ENCODE measurements at places on chromosomes 5 and 9. TPM values are rescaled to one million over a fixed set of nuclear protein-coding genes. Genes with fewer than 3 reads are reported as not detected.

FAM153A gene
- not detected for total RNA-seq

DNA sequence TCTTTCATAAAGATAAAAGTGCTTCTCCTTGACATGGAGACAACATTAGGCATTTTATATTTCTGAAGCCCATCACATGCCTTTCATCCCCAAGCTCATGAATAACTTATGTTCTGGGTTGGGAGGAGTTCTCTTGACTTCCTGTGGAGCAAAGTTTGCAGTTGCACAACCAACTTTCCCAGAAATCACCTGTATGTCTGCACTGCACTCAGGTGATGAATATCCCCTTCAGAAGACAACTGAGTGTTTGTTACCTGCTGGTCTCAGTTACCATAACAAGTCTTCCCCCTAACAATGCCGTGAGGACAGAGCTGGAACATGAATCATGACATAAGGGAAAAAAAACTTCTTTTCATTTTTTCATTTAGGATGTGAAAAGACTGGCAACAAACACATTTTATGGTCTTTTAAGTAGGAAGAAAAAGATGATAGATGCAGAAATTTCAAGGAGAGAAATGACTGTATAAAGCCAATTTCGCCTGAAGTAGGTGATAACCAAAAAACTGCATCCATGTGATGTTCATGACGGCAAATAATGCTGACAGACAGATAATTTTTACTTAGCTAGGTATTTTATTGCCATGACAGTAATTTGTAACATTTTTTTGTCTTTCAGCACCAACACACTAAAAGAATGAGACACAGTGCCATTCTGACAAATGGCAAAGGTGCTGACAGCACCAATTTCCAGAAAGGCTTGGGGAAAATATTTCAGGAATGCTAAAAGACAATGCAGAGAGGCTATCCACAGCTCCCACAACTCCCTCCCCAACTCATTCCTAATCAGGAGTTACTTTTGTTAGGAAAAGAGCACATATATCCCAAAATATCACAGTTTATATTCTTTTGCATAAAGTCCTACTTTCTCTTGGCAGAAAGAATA is 656.3 kb downstream of the PRELID2 start:
- DNase-seq = peak; percentile 43

DNA sequence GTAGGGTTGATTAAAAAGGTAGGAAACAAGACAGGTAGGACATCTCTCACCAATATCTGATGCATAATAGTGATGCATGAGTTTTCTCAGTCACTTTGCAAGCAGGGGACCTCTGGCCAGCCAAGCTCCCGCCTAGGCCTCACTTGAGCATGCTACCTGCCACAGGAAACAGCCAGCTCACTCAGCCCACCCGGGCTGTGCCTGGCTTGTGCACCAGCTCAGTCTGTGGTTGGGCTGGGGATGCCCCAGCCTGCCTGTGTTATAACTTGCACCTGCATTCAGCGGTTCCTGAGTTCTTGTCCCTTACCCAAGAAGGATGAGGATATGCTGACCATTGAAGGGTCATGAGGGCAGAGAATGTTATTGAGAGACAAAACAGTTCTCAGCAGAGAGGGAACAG is 172.8 kb upstream of the PLCXD3 start:
- no peak for DNase-seq

- DNase-seq = no peak
Measured at GRCh38 chr5:53180538-53180937, 71.0 kb upstream of the MOCS2 start.

- DNase-seq = no peak
Measured at GRCh38 chr5:160174780-160175437, 54.4 kb upstream of the FABP6 start.

TRUB2 gene
- 27.7 TPM for total RNA-seq

- DNase-seq = no peak
Measured at GRCh38 chr9:127196826-127197145, 67.8 kb upstream of the GARNL3 start.

- no peak for DNase-seq
Measured at GRCh38 chr9:117486426-117486825, 71.6 kb upstream of the ASTN2 start.

DNA sequence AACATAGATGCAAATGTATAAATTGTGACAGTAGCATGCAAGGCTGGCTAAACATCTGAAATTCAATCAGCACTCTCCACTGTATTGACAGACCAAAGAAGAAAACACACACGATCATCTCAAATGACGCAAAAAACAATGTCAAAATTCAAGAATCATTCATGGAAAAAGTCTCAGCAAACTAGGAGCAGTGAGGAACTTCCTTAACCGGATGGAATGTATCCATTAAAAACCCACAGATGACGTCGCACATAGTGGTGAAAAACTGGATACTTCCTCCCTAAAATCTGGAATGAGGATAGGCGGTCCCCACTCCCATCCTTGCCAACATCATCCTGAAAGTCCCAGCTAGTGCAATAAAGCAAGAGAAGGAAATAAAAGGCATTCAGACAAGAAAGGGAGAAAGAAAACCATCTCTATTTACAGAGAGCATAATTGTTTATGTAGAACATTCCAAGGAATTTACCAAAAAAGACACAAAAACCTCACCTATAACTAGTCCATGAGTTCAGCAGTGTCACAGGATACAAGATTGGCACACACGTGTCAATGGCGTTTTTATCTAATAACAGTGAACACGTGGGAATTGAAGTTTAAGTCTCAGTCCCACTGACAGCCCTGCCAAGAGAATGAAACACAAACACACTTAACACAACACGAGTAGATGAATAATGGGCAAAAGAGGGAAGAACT is 14.1 kb upstream of the CEP72 start:
- DNase-seq = no peak

- DNase-seq = no peak
Measured at GRCh38 chr5:87307796-87308423, 40.2 kb downstream of the RASA1 start.

DNA sequence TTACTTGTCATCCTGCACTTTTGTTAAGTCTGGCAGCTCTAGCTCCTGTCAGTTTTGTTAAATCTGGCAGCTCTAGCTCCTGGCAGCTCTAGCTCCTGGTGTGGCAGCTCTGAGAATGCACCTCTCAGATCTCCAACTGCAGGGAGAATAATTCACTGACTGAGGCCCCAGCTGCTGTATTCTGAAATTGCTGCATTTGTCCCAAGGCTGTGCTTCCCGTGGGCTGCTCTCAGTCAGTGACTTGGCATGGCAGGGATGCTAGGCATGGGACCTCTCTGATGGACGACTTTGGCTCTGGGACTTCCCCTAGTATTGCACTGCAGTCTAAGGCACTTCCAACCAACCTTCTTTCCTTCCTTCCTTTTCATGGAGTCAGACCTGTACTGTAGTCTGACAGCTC is 475.7 kb downstream of the CCDC171 start:
- DNase-seq = no peak

DNA sequence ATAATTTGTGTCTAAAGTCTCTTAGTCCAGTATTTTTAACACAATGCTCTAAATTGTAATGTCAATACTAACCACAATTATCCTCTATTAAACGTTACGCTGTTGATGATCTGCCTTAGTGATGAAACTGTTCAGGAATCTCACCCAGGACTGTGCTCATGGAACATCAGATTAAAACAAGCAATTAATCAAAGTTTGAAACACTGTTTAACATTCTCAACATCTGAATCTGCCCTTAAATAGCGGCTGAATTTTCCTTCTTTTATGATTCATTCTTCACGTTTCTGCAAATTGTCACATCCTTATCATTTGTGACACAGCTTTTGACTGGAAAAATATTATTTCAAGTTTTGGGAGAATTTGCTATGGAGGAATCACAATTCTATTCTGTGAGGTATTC is 113.8 kb downstream of the MARCHF11 start:
- no peak for DNase-seq

GRCh38 chr5:24161559-24161958 is 483.2 kb downstream of the CDH10 start:
- DNase-seq = no peak

FRMD3 gene
- 0.76 TPM for total RNA-seq

DNA sequence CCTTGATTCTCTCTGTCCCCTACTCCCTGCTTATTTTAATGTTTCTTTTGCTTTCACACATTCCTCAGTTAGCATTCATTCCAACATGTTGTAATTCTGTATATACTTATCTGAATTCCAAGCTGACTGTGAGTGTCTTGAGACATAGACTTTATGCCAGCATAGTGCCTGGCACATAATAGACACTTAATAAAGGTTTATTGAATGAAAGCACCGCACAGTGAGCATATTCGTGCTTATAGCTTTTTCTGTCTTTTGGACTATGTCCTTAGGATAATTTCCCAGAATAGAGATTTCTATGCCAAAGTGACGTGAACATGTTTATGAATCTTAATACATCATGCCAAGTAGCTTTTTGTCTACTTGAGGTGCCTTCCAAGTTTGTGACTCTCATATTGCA is 174.6 kb downstream of the CD180 start:
- no peak for DNase-seq

PCDHA9 gene
- total RNA-seq = under 0.01 TPM

CERCAM gene
- 17.5 TPM for total RNA-seq

DNA sequence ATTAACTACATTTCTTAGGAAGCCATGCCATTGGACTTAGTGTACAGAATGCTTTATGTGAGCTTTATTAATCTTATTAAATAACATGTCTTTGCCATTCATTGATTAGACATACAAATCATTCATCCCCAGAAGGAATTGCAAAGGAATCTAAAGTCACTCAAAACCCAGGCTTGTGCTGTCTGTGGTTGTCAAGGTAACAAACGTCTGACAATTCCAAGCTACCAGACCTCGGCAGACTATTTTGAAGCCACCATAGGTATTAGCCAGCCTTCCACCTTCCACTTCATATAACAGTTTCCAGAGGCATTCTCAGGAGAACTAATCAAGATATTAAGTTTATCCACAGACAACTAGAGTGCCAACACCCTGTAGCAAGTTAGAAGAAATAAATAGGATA is 135.2 kb upstream of the TUSC1 start:
- no peak for DNase-seq

Measured in dermis microvascular lymphatic vessel endothelial cell (primary cell).